Smooth muscle cell of bladder (primary cell): ENCODE measurements at places on chromosomes 3 and 15. TPM values are rescaled to one million over a fixed set of nuclear protein-coding genes. Genes with fewer than 3 reads are reported as not detected.

Gene CORO2B
- 4.3 and 5.3 TPM in 2 replicates for total RNA-seq

Gene ACTC1
- total RNA-seq: not detected in 2 replicates

Gene GOLGA8T
- total RNA-seq: 0.14 TPM in 1 of 2 replicates, not detected in the other

Gene MCTP2
- total RNA-seq: 8.7 and 20.1 TPM in 2 replicates

Gene CIB2
- total RNA-seq: 2.0 and 2.4 TPM in 2 replicates

Gene SLC6A20
- not detected in 2 replicates for total RNA-seq

Gene SLC35G2
- 8.2 and 11.7 TPM in 2 replicates for total RNA-seq

Gene GPR87
- under 0.01 TPM in 1 of 2 replicates, not detected in the other for total RNA-seq

Gene SEC62
- 47.1 and 98.1 TPM in 2 replicates for total RNA-seq

Gene TKT
- 545 and 567 TPM in 2 replicates for total RNA-seq

Gene FBXW12
- total RNA-seq: not detected in 2 replicates

Gene PRR20G
- not detected in 2 replicates for total RNA-seq

Gene GOLGA8N
- total RNA-seq: 3.1 and 4.4 TPM in 2 replicates

Gene MYL3
- not detected in 2 replicates for total RNA-seq

Gene CHRNA7
- total RNA-seq: 0.18 and 0.28 TPM in 2 replicates

Gene CLDN16
- under 0.01 TPM in 1 of 2 replicates, not detected in the other for total RNA-seq

Gene FBXO40
- total RNA-seq: not detected in 2 replicates

Gene GOLGA8M
- 0.28 and 0.92 TPM in 2 replicates for total RNA-seq

Gene MITF
- 24.0 and 39.2 TPM in 2 replicates for total RNA-seq

Gene ITPKA
- total RNA-seq: 0.92 and 1.4 TPM in 2 replicates

Gene PLA2G4E
- not detected in 2 replicates for total RNA-seq

Gene CAPN3
- 1.6 and 1.7 TPM in 2 replicates for total RNA-seq

Gene SNTN
- not detected in 2 replicates for total RNA-seq

Gene RTP3
- not detected in 2 replicates for total RNA-seq
